Activated CD8-positive, alpha-beta T cell treated with anti-CD3 and anti-CD28 coated beads for 36 hours (primary cell): ENCODE measurements at places on chromosomes 2 and 18.

- no peaks in the 10 kb centered on the region for H3K27me3 ChIP-seq
- H3K27ac ChIP-seq, result no peak overlapping the region
- no peaks in the 10 kb centered on the region for H3K36me3 ChIP-seq
- no peaks in the 10 kb centered on the region for H3K4me1 ChIP-seq
- H3K4me3 ChIP-seq, result no peak overlapping the region
- DNase-seq, result no peak
Observed at GRCh38 chr2:6398421-6398820, 467.3 kb downstream of the CMPK2 start.

- H3K27me3 ChIP-seq, result no peaks in the 10 kb centered on the region
- H3K27ac ChIP-seq, result no peak overlapping the region
- no peak for DNase-seq
- no peak overlapping the region for H3K4me3 ChIP-seq
Observed at GRCh38 chr2:209526561-209526960, 102.7 kb downstream of the MAP2 start.

GRCh38 chr2:27378096-27378808 lies 2.3 kb downstream of the ZNF513 start:
- peaks cover 68% of the 10 kb centered on the region for H3K36me3 ChIP-seq
- DNase-seq, result peak; percentile 21
- no peak overlapping the region for H3K27ac ChIP-seq
- H3K4me3 ChIP-seq, result peak overlapping the region; percentile 16

DNA sequence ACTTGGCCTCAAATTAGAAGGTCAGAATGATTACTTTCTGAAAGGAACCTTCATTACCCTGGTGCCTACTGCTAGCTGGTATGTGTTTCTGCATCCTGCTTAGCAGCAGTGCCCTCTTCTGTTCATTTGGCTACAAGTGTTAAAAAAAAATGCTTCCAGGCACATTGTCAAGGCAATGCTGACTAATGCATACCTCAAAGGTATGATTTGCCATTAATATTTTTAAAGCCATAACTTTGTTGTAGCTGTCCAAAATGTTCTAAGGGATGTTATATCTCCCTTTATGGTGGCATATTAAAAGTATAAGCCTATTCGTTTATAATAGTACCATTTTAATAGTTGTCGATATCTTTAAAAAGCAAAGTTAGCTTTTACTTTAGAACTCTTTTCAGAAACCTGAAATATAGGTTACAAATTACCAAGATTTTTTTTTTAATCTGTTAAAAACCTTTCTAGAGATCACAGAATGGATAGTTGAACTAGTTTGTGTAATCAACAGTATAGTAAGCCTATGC lies 52.0 kb upstream of the FAM171B start:
- no peak overlapping the region for H3K27ac ChIP-seq
- H3K4me1 ChIP-seq, result peaks cover 25% of the 10 kb centered on the region
- DNase-seq, result peak; percentile 49
- H3K4me3 ChIP-seq, result no peak overlapping the region

DNA sequence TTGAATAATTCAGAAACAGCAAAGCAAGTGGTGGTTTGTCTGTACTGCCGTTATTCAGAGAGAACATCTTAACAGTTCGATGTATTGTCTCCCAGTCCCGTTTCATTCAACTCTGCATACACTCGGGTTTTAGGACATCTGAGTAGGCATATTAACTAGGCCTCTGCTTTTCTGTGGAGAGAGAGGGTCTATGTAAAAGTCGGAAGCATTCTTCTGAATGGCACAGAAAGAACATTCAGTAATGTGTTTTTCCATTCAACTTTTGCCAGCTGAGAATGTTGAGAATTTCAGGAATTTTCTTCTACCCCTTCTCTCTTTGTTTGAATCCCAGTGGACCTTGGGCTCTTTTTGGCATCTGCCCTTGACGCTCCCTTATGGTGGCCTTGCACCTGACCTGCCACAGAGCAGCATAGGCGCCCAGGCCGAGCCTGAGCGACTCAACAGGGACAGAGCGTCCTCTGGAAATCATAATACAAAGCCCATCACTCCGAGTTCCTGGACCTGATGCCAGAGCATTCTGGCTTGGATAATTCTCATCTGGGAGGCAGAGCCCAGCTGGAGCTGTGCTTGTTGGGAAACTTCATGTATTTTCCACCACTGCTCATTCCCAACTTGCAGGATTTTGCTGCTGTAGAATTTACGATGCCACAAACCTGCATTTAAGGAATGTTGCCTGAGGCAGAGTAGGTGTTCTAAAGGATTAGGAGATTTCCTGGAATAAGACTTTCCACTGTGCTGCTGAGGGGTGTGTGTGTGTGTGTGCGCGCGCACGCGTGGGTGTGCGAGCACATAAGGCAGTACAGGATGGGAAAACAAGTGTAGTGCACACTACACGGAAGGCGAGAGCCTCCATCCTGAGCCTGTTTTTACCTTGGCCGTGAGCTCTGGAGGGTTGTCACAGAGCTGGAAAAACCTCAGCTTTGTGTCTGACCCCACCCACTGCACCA lies 77.2 kb upstream of the TXNDC2 start:
- DNase-seq, result no peak
- no peaks in the 10 kb centered on the region for H3K36me3 ChIP-seq
- no peak overlapping the region for H3K27ac ChIP-seq
- H3K27me3 ChIP-seq, result no peaks in the 10 kb centered on the region

- no peaks in the 10 kb centered on the region for H3K36me3 ChIP-seq
- H3K27me3 ChIP-seq, result no peaks in the 10 kb centered on the region
- no peak overlapping the region for H3K4me3 ChIP-seq
Observed at GRCh38 chr2:146806364-146807005, 1038.3 kb upstream of the ACVR2A start.

GRCh38 chr2:140747665-140748064 lies 1383.2 kb downstream of the LRP1B start:
- no peak overlapping the region for H3K4me3 ChIP-seq
- no peaks in the 10 kb centered on the region for H3K27me3 ChIP-seq
- no peaks in the 10 kb centered on the region for H3K36me3 ChIP-seq

DNA sequence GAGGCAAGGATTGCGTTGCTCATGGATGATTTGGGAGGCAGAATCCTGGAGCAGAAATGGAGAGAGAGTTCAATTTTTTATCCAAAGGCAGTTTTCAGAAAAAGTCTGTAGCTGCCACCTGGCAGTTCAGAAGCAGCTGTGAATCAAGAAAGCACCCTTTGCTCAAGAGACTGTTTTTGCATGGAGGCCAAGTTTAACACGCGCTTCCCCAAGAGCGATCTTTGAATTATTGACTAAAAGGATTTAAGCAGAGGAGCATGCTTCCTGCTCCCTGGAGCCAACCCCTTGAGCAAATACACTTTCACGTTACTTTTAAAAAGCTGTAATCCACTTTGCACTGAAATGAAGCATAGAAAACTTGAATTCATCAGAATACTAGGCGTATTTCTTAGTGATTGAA lies 252.4 kb downstream of the RNF144A start:
- H3K4me1 ChIP-seq, result no peaks in the 10 kb centered on the region
- no peaks in the 10 kb centered on the region for H3K36me3 ChIP-seq
- H3K27ac ChIP-seq, result no peak overlapping the region
- H3K4me3 ChIP-seq, result no peak overlapping the region
- DNase-seq, result no peak

- no peak overlapping the region for H3K27ac ChIP-seq
- H3K4me1 ChIP-seq, result no peaks in the 10 kb centered on the region
- H3K27me3 ChIP-seq, result peaks cover 14% of the 10 kb centered on the region
- H3K36me3 ChIP-seq, result no peaks in the 10 kb centered on the region
- DNase-seq, result no peak
Observed at GRCh38 chr2:84257831-84258230, 201.2 kb downstream of the SUCLG1 start.

DNA sequence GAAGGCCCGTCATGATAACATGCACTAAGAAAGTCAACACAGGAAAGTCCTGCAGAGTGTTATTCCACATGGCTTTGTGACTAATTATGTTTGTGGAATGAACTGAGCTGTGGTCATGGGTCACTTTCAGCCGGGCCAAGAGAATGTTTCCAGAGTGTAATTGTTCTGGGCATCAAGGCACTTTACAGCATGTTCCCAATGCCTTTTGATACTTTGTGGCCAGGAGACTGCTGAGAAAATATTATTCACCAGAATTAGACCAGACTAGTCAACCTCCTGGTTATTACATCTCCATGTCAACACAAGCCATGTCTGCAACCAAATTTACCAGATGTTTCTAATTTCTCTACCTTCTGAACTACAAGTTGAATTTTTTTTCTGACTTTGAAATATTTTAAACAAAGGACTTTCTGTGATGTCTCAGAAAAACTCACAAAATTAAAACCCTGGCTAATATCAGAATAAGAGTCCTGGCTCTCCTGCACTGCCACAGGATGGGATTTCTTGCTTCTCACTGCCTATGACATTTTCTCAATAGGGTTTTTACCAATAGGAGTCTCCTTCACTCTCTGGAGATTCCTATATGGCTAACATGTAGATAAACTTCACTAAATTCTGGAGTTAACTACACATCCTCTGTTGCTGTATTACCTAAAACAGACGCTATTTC lies 90.6 kb upstream of the WDR75 start:
- peaks cover 18% of the 10 kb centered on the region for H3K4me1 ChIP-seq
- DNase-seq, result no peak
- H3K27ac ChIP-seq, result no peak overlapping the region
- no peak overlapping the region for H3K4me3 ChIP-seq
- peaks cover 2% of the 10 kb centered on the region for H3K36me3 ChIP-seq

DNA sequence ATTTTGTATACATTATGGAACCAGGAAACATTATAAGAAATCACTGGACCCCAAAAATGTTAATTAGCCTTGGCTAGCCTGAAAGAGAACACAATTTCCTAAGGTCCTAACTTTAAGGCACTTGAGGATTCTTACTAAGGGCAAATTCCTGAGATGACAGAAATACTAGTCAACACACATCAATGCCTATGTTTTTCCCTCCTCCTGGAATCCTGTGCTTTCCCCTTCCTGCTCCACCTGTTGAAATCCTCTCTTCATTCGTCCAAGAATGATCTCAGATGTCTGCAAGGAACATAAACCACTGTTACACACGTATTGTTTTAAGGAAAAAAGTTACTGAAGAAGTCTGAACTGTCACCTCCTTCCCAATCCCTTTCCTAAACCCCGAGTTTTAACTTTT lies 21.2 kb upstream of the DARS1 start:
- H3K27me3 ChIP-seq, result no peaks in the 10 kb centered on the region
- DNase-seq, result no peak
- H3K4me3 ChIP-seq, result no peak overlapping the region
- peaks cover 13% of the 10 kb centered on the region for H3K36me3 ChIP-seq
- H3K4me1 ChIP-seq, result peaks cover 24% of the 10 kb centered on the region

- DNase-seq, result no peak
- no peak overlapping the region for H3K27ac ChIP-seq
- peaks cover 13% of the 10 kb centered on the region for H3K27me3 ChIP-seq
- H3K36me3 ChIP-seq, result no peaks in the 10 kb centered on the region
- no peaks in the 10 kb centered on the region for H3K4me1 ChIP-seq
Observed at GRCh38 chr2:126890551-126891450, 7.9 kb upstream of the TEX51 start.

DNA sequence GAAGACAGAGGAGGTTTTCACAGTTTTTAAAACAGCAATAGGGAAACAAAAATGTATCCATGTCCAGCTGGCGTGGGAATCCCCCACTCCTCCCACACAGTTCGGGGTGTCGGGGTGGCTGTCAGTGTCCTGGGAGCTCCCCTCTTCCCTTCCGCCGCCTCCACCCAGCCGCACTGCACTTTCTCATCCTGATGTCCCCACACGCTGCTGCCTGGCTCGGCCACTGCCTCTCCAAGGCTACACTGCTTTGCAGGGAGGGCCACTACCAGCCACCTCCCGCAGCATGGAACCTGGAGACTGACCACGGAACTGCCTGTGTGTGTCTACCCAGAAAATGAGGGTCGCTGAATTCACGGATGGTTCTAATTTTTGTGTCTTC lies 138.7 kb upstream of the CTDP1 start:
- no peak for DNase-seq
- no peaks in the 10 kb centered on the region for H3K27me3 ChIP-seq
- H3K36me3 ChIP-seq, result peaks cover 9% of the 10 kb centered on the region

GRCh38 chr2:120680136-120680761 lies 55.4 kb upstream of the GLI2 start:
- H3K27ac ChIP-seq, result no peak overlapping the region
- peak; percentile 89 for DNase-seq
- no peaks in the 10 kb centered on the region for H3K36me3 ChIP-seq

GRCh38 chr18:41265047-41265446 lies 690.0 kb upstream of the PIK3C3 start:
- no peak for DNase-seq
- H3K36me3 ChIP-seq, result no peaks in the 10 kb centered on the region
- H3K27ac ChIP-seq, result no peak overlapping the region
- H3K4me1 ChIP-seq, result no peaks in the 10 kb centered on the region
- H3K27me3 ChIP-seq, result no peaks in the 10 kb centered on the region

DNA sequence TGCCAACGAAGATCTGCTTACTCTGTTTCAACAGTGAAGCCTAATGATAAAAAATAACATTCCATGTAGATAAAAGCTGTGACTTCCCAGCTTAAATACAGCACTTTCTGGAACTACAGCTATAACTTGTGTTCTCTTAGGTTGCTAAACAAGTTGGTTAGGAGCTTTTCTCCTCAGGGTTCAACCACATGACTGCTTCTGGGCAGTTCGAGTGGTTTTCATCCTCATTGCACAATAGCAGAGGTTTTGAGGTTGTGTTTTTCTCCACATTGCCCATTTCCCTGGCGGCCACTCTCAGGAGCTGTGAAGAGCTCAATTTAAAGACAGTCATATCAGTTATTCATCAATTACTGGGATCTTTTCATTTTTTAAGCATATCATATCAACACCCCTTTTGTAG lies 102.2 kb upstream of the CYP1B1 start:
- no peak overlapping the region for H3K4me3 ChIP-seq
- no peak for DNase-seq
- H3K27me3 ChIP-seq, result peaks cover 21% of the 10 kb centered on the region

GRCh38 chr2:88739985-88740600 lies 48.6 kb downstream of the RPIA start:
- H3K4me1 ChIP-seq, result peaks cover 25% of the 10 kb centered on the region
- H3K27me3 ChIP-seq, result no peaks in the 10 kb centered on the region
- H3K4me3 ChIP-seq, result no peak overlapping the region
- peak; percentile 81 for DNase-seq
- peaks cover 58% of the 10 kb centered on the region for H3K36me3 ChIP-seq
- H3K27ac ChIP-seq, result no peak overlapping the region

DNA sequence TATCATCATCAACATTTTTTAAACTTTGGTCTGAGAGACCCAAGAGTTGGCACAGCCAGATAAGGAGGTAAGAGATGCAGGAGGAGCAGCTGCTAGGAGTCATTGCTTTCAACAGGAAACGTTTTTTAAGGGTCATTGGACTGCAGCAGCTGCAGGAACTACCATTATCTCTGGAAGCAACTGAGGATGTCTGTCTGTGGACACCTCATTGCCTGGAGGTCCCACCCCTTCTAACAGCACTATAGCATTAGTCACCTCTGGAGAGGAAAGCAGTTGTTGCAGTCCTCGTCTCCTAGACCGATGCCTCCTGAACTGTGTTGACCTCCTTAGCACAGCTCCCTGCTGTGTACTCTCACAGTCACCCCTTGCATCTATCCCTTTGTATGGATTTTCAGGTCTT lies 21.5 kb upstream of the FSHR start:
- H3K27me3 ChIP-seq, result no peaks in the 10 kb centered on the region
- no peak for DNase-seq
- no peak overlapping the region for H3K4me3 ChIP-seq
- no peak overlapping the region for H3K27ac ChIP-seq
